Suppressor macrophage treated with lipopolysaccharide for 1 hour (primary cell): ENCODE measurements at places on chromosomes 16 and 17.

- no peak for DNase-seq
These were observed 258.2 kb downstream of the PARN start for GRCh38 chr16:14371778-14372431.

- DNase-seq, result no peak
These were observed 16.8 kb upstream of the ASGR2 start for GRCh38 chr17:7131423-7131791.

- DNase-seq, result no peak
These were observed 11.2 kb downstream of the TADA2A start for GRCh38 chr17:37417852-37418251.

DNA sequence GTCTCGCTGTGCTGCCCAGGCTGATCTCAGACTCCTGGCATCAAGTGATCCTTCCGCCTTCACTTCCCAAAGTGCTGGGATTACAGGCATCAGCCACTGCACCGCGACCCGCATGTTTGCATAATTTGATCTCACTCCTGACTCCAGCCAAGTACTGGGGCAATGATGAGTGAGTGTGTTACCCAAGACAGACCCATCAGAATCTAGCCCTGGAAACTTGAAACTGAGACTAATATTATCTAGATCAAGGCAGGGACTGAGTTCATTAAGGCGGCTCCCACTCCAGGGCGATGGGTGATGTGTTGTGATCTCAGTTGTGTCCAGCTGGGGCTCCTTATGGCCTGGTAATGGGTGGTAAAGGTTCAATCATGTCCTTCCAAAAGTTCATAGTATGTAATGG, 53.4 kb downstream of the EMP2 start:
- DNase-seq, result no peak

- no peak for DNase-seq
These were observed 3.6 kb downstream of the RSKR start for GRCh38 chr17:28610376-28610775.

DNA sequence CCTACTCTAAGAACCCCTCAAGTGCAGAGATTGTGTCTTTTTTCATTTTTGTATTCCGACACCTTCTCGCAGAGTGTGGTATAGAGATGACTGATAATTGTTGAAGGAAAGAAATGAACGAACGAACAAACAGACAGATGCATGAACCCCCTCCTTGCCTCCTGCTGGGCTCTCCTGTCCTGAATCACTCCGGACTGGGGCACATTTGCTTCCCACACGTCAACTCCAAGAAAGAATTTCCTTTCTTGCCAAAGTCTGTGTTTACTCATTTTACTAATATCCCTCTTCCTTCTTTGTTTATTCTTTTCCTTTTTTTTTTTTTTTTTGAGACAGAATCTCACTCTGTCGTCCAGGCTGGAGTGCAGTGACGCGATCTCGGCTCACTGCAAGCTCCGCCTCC, 37.5 kb upstream of the BHLHA9 start:
- peak; percentile 76 for DNase-seq

GRCh38 chr17:41140360-41141131, at the start of gene KRTAP4-6:
Gene KRTAP4-6 (minus strand): TSS chr17:41140544. CDS start chr17:41140487, 57 bp downstream.
- peak; percentile 59 for DNase-seq

GRCh38 chr16:67021321-67021720, 7.6 kb upstream of the CBFB start:
- no peak for DNase-seq

GRCh38 chr17:2174468-2175293, 119.8 kb downstream of the HIC1 start:
- DNase-seq, result no peak

DNA sequence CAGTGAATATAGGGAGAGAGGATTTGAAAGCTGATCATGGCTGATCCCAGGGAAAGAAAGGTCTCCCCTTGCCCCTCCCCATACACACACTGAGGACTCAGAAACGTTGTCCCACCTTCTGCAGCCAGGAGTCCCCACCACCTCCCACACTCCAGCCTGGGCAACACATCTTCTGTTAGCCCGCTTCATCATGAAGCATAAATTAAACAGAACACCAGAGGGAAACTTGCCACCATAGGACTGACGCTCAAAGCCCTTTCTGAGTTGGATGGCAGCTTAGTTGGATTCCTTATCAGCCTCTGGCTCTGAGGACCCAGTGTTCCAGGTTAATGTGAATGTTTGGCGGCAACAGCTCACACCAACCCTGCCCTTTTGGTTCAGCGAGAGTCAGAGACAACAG, 33.9 kb downstream of the ARHGAP27 start:
- no peak for DNase-seq
